ENCODE measurements at places on chromosomes 12 and 14.

- no peak for DNase-seq
These were observed 505 bp downstream of the KCNC2 start for GRCh38 chr12:75208856-75209811.

DNA sequence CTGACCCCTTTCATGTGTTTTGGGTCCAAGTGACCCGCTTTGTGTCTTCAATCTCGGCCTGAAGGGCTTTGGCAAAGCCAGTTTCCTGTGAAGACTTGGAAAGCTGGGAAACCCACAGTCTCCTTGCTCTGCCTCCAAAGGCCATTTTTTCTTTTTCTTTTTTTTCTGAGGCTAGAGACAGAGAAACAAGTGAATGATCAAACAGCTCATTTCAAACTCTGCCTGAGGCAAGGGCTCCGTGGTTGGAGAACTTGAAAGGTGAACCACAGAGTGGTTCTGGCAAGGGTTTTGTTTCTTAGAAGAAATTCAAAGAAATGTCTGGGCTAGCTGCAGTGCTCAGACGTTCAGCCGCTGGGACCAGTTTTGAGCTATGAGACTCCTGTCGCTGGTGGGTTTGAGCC lies 62.7 kb downstream of the ERH start:
- no peak for DNase-seq

- DNase-seq, result no peak
These were observed 118.3 kb downstream of the MED13L start for GRCh38 chr12:116159175-116159574.

GRCh38 chr14:35231207-35231760 lies 60.9 kb upstream of the PSMA6 start:
- DNase-seq, result no peak

Measured in stimulated activated CD4-positive, alpha-beta T cell treated with anti-CD3 and anti-CD28 coated beads, Interleukin-1b, Interleukin-23, amount 100 ng/mL, for 24 hours (primary cell).